ENCODE measurements at places on chromosomes 11 and 22.

GRCh38 chr11:119473226-119473625 is 50.3 kb upstream of the THY1 start:
- no peak for DNase-seq

DNA sequence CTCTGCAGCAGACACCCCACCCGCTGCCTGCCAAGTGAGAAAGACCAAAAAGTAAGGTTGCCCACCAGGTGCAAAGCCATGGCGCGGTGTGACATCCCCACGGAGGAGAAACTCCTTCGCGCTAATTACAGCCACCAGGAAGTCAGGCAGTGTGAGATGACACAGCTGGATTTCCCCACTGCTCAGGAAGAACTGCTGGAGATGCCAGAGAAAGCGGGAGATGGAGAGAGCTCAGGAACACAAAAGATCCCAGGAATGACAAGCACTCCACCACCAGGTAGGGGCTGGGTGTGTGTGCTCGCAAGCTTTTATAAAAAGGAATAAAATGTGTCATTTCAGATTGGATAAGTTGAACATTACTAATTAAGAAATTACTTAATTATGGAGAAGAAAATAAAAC is 292.7 kb downstream of the OPCML start:
- DNase-seq, result no peak

- no peak for DNase-seq
Measured at GRCh38 chr11:12174477-12175143, 64.2 kb downstream of the MICAL2 start.

DNA sequence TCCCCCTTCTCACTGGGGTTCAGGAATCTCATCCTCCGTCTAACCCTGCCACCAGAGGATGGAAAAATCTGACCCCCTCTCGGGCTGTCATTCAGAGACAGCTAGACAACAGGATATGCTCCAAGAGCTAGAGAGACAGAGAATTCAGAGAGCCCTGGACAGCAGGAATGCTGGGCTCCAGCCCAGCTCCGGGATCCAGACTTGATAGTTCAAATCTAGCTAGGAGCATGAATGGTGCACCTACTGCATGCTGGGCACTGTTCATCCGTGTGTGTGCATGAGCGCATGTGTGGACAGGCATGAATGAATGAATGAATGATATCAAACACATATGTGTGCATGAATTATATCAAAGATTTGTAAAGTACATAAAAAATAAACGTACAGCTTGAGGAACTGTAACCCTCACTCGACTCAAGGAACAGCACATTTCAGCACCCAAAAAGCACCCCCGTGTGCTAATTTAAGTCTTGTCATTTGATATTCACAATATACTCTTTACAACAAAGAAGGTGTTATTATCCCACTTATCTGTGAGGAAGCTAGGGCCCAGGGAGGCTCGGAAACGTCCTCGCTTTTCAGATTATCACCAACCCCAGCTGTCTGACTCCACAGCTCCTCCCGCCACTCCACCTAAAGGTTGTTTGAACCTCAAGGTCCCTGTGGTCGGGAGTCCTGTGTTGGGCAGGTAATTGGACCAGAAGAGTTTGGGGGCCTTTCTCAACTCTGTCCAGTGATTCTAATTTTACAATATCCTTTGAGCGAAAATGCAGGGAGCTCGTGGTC is 640 bp upstream of the VSIG10L2 start:
- no peak for DNase-seq

- DNase-seq, result no peak
Measured at GRCh38 chr22:49235463-49236300, 592.0 kb downstream of the BRD1 start.
